ENCODE measurements at places on chromosomes 7 and 10. TPM values are rescaled to one million over a fixed set of nuclear protein-coding genes. Genes with fewer than 3 reads are reported as not detected.

GRCh38 chr7:90552521-90552920 lies 43.6 kb upstream of the CDK14 start:
- peak; percentile 14 for DNase-seq

- no peak for DNase-seq
Measured at GRCh38 chr7:29929018-29929807, 60.4 kb downstream of the SCRN1 start.

DNA sequence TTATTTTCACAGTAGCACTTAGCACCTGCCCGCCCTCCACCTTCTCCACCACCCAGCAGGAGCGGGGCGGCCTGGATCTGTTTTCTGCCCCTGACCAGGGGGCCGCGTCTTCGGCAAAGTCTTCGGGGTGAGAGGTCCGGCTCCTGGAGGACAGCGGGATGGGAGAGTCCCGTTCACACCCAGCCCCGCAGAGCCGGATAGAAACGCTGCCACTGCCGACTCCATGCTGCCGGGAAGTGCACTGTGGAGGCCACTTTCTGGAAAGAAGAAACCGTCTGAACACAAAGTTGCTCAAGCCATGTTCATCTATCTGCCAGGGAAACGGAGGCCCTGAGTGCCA lies 14.5 kb upstream of the ZNF273 start:
- DNase-seq, result no peak

DNA sequence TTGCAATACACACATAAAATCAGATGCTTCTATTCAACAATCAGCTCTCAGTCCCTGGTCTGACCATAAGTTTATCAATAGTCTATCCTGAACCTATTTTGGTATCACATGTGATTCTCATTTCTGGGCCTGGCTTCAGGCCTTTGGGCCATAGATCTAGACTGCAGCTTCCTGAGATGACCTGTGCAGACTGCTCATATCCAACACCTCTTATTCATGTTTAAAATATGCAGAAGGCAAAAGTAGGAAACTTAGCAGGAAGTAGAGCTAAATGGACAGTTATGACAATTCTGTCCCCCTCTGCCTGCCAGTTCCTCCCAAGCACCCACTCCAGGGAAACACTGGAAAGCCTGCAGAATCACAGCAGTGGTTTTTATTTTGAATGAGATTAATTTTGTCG lies 53.3 kb downstream of the C7orf25 start:
- DNase-seq, result no peak

DNA sequence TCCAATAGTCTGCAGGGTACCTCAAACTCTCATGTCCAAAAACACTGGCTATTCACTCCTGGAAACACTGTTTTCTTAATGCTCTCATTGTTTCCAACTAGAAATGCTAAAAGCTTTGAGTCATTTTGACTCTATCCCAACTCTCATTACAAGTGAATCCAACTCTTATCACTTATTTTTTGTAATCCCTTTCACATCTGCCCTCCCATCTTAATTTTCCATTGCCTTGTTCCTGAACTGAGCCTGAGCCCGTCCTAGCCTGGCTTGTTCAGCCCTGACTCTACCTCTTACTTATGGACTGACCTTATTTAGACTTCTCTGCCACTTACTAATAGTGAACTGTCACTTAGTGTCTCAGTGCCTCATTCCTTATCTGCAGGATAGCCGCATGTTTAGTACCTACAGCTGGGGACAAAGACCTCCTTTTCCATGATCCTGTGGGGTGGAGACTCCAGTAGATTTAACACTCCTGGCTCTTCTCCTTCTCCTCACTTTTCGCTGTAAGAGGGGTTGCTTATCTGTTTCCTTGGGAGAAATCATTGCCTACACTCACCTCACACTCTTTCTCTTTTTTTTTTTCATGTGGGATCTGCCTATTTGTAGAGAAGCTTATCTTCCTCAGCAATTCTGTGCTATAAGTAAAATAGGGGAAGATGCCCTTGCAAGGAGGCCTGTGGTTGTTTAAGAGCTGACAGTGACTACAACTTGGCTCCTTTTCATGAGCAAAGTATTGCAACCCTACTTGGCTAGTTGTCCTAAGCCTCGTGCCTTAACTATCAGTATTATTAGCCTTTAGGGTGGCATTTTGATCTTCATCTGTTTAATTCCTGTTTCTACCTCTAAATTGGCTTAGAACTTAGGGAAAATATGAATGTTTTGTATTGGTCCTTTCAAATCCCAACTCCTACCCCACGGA lies 56.4 kb downstream of the SLC16A12 start:
- no peak for DNase-seq

DNA sequence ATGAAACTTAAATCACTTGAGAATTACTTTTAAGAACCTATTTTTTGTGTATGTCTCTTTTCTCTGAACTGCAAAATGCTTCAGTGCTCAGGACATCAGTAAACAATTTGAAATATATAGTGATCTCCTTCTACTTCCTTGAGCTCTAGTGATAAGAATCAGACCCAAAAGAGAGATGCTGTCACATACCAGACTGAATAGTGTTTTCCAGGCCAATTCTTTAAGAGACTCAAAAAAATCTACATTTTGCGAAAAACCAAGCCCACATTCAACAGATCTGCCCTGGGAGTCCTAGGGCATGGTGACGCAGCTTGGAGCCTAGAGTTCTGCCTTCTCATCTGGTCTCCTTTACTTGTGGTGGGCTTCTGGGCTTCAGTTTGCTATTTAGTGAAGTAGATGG lies 72.1 kb upstream of the SLC13A1 start:
- no peak for DNase-seq

GRCh38 chr7:158500651-158501052 lies 87.0 kb downstream of the PTPRN2 start:
- DNase-seq, result no peak

- DNase-seq, result no peak
Measured at GRCh38 chr10:124116771-124117510, 23.5 kb upstream of the CHST15 start.

DNA sequence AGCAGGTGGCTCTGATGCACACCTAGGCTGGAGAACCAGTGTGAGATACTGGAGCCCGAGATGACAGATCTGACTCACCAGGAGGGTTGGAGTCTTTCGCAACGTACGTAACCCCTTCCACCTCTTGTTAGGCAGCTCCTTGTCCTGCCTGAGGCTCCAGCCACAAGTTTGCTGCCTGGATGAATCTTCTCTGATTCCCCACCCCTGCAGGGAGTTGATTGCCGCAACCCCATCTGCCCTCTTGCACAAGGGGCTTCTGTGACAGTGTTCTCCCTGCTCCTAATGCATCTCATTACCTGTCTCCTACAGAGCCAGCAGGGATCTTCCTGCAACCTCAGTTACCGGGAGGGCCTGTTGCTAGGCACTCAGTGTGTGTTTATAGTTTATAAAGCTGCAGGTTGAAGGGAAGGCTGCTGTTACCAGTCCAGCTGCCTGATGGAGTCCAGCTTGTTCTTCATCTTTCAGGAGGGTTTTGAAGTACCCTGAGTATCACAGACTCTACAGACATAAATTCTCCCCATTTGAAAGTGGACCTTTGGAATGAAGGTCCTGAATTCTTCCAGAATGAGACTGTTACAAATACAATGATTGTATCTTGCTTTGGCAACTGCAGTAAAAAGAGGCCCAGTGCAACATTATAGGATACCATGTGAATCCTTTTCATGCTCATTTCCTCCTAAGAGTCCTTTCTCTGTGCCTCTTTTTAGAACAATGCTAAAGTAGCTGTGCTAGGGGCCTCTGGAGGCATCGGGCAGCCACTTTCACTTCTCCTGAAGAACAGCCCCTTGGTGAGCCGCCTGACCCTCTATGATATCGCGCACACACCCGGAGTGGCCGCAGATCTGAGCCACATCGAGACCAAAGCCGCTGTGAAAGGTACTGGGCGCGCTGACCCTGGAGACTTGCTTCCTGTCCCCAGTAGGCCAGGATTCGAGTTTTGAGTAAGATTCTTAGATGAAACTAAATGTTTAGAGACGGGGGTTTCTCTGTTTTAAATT lies 6.5 kb downstream of the MDH2 start:
- no peak for DNase-seq

Gene TAS2R5
- total RNA-seq, result 1.3 TPM

DNA sequence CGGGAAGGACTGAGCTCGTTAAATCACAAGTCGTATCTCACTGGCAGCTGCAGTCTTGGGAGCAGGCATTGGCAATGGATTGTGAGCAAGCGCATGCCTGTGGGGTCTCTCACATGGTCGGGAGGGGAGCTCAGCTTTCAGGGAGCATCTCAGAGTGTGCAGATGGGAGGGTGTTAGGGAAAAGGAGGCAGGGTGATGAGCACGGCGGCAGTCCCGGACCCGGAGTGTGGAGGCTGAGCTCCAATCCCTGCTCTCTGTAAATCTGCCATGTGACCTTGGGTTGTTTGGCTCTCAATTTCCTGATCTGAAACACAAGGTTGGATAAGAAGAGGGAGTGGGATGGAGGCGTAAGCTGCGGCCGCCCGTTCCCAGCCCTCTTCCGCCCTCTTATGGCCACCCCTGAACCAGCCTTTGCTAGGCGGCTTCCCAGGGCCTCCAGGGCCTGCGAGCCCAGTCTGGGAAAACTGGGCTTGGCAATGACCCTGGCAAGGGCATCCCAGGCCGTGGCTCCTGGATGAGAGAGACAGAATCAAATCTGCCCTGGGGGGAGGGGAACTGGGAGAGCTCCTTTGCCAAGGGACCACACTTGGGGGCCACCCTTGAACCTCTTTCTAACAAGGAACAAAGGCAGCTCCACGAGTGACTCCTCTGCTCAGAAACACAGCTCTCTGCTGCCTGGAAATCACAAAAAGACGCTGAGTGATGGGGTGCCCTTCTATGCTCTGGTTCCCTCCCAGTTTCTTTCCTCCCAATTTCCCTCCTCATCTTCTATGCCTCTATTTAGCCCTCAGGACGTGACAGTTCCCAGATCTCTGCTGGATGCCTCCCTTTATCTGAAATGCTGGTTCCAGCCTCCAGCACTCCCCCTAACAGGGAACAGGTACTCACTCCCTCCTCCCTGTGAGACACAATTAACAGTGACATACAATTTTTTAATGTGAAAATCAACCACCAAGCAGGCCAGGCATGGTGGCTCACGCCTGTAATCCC lies 41.7 kb upstream of the LOXL4 start:
- peak; percentile 10 for DNase-seq

Gene CCDC3
- not detected for total RNA-seq

GRCh38 chr10:129101232-129101980 lies 365.6 kb upstream of the MGMT start:
- DNase-seq, result no peak

DNA sequence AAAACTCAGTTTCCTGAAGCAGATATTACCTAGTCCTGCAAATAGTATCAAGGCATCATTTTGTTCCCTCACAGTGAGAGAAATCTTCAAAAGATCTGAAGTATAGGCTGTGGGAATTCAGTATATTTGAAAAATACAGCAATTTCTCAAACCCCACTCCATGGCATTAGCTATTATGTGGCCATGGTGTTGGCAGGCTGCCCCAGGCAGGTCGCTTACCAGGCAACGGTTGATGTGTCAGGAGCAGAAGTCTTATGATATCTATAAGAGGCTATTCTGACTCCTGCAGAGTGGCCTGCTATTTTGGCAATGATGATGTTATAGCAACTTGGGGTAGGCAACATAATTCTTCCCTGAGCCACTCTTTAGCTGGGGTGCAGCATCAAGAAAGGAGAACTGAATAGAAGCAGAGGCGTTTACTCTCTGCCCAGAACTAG lies 187.9 kb downstream of the PLXDC2 start:
- no peak for DNase-seq

DNA sequence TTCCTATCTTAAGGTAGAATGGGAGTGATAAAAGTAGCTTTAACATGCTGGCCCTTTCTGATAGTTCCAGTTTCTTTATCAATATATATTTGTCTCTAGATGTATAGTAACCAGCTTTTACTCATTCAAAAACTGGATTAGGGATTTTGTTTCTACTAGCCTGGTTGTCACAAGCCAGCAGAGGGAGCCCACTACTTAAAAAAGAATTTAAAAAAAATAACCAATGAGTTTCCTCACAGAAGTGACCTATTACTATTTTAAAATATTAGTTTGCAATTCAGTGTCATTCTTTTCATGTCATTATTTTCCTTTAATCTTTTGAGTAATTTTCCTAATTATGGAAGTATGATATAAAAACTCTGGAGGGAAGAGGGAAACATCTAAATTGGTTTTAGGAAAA lies 142.1 kb downstream of the PHTF2 start:
- DNase-seq, result peak; percentile 38

DNA sequence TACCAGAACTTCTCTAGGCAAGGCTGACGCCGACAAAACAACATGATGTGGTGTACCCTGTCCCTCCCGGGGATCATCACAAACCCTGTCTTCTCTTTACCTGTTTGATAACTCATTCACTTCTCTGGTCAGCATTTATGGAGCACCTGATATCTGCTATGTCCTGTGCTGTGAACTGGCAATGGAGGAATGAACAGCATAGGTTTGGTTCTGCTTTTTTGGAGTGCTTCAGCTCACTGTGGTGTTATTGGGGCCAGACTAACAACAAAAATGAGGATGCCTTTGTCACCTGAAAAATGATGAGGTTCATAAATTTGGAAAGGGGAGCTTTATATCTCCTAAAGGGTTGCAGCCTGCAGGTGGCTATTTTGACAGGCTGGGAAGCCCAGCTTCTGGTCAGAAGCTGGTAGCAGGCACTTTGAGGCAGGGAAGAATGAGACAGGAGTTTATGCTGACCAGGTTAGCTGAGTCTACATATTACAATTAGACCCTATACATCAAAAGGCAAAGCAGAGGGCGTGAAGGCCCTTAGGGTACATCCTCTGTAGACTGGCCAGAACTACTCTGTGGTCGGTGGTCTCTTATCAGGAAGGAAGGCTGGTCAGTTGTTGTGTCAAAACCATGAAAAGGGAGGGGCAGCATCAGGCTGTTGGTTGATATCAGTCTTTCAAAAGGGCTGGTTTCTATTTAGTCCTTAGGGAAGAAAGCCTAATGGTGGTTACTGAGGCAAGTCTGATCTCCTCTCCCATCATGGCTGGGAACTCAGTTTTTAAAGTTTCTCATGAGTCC lies 42.3 kb downstream of the SH2D4B start:
- no peak for DNase-seq

GRCh38 chr10:90318659-90319058 lies 539.2 kb downstream of the HTR7 start:
- no peak for DNase-seq

DNA sequence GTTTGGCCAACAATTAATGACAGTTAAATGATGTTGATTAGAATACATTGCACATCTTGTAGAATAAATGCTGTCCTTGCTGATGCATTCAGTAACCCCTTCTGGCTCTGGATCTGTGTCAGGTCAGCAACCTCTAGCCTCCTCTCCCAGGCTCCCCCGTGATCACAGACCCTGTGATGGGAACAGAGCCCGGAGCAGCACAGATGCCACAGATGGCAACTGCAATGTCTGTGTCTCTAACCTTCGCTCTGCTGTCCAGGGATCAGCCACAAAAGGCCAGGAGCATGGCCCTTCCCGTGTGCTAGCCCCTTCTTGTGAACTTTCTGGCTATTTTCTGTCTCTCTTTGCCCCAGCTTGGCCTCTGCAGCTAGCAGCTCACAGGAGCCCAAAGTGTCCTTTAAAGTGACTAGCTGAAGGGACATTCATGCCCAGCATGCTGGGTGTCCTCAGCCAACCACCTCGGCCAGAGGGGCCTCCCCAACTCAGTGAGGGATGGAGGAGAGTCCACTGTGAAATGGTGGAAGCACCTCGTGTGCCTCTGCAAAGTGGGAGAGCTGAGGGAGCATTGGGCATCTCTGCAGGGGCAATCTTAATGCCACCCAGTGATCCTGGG lies 167.0 kb upstream of the TCERG1L start:
- no peak for DNase-seq

GRCh38 chr10:77168161-77168560 lies 469.4 kb downstream of the KCNMA1 start:
- no peak for DNase-seq

GRCh38 chr7:74655768-74656440 lies 1.6 kb upstream of the GTF2I start:
- no peak for DNase-seq

Data from OCI-LY7 (cell line).